T1000 (cell line): ENCODE measurements at places on chromosomes 5 and 9.

- peak; percentile 89 for DNase-seq
These were observed 177.0 kb downstream of the FGF18 start for GRCh38 chr5:171596391-171596878.

DNA sequence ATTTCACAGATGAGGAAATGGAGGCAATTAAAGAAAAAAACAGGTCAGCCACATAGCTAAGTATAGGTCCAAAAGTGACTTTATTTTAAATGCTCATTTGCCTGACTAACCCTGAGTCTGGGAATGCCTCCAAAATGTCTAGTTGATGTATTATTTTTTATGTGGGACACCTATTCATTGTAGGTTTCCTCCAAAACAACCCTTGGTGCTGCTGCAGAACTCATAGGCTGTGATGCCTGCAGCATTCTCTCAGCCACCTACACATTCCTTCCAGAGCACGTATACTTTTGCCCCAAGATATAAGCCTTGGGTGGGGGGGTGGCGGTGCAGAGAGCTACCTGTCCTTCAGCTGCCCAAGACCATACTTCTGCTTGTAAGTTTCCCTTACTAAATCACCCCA is 77.4 kb downstream of the MSX2 start:
- DNase-seq = no peak

DNA sequence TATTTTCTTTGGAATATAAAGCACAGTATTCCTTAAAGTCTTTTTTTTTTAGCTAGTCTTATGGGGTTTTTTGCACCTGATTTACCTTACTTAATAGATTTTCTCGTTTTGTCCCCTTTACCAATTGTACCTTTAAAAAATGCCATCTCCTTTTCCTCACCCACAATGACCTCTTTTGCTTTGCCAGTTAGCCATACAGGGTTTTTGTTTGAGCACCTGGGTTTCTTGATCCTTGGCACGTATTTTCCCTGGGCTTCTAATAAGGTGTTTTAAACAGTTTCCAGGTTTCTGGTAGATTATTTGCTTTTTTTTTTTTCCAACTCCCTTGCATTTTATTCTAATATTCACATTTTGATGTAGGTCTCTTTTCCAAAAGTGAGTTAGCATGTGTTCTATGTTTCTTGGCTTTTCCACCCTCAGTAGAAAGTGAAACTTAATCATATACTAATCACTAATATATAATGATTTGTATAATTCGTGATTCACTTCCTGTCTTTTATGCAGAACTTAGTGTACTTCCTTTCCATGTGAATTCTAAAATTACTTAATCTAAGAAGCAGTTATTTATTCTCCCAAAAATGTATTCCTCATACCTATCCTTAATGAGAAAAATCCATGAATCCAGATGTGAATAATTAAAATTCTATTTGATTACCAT is 673.9 kb upstream of the RGMB start:
- DNase-seq = no peak

- no peak for DNase-seq
These were observed 718 bp downstream of the QSOX2 start for GRCh38 chr9:136244969-136245218.

GRCh38 chr9:137784641-137785513 is 92.7 kb upstream of the CACNA1B start:
- no peak for DNase-seq

- DNase-seq = peak; percentile 27
These were observed 98.3 kb upstream of the BOD1 start for GRCh38 chr5:173714551-173715428.

- peak; percentile 52 for DNase-seq
These were observed 73.5 kb upstream of the PRSS3 start for GRCh38 chr9:33721674-33722358.

- DNase-seq = no peak
These were observed 260.9 kb downstream of the SH3GL2 start for GRCh38 chr9:17839776-17840175.

DNA sequence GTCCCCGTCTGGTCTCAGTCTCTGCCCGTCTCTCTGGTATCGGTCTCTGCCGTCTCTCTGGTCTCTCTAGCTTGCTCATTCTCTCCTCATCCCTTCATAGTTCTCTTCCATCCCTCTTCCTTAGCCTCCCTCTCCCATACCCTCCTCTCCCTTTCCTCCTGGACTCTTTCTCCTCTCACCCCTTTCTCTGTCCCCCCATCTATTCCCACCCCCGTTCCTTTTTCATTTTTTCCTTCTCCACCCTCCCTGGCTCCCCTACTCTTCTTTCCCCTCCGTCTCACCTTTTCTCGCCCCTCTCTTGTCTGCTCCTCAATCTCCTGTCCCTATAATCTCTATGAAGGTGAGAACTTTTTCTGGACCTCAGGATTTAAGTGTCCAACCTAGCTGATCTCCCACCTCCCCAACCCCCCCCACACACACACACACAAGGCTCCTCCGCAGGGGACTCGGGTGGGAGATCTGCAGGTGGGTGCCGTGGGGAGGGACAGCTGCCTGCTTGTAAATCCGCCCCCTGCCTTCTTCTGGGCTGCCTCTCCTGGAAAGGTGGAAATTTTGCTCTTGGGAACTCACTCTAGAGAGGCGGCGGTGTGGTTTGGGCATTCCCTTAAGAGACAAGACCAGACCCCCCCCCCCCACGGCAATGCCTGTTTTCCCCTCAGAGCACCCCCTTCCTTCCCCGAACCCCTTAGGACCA is 953 bp downstream of the UBE2QL1 start:
- no peak for DNase-seq

- peak; percentile 53 for DNase-seq
These were observed 20.4 kb upstream of the UBAP1 start for GRCh38 chr9:34158362-34158869.

DNA sequence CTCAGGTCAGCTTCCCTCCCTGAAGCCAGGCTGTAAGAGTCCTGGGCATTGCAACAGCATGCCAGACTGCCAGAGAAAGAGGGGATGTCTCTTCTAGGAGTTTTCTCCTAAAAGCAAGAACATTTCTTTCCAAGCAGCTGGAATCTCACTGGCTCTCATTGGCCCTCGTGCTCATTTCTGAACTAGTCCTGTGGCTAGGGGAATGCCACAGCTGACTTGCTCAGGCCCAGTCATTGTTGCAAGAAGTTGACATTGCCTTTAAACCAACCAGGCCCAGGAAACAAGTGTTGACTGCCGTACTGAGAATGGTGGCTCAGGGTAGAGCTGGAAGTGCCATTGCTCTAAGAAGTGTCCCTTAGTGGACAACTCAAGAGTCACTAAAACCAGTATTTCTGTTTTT is 15.0 kb upstream of the CEP120 start:
- DNase-seq = no peak

DNA sequence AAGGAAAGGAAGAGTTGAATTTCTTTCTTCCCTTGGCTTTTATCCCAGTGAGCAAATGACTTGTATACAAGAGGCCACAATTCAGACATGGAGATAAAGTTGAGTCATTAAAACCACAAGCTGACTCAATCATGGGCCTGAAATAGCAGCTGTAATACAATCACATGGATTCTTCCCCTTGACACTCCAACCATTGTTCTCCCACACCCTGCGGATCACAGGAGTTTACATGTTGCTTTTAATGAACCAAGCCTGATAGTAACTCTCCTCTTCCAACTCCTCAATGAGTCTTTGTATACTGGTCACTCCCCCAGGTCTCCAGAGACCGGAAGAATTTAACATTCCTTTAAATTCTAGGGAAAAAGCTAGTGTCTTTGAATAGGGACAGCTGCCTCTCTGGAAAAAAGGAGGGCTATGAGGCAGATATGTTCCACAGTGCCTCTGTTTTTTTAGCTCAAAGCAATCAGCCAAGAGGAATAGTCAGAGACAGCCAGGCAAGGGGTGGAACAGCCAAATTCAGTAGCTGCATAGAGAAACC is 32.4 kb downstream of the PCDHGC5 start:
- DNase-seq = peak; percentile 59

DNA sequence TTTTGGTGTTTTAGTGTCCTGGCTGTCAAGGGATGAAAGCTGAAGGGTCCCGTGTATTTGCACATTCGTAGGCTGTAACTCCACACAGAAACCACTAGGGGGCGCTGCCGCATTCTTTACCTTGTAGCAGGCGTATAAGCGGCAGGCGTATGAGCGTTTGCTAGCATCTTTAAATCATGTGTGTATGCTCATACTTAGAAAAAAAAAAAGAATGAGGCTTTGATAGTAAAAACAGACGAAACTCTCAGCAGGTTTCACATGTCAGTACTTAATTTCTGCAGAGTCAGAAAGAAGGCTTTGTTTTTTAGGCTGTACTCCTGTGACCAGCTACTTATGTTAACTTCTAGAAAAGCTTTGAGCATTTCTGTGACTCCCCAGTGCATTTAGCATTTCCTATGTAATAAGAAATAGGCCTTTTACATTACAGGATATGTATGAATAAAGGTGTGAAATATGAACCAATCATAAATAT is 218.8 kb upstream of the ADAMTSL1 start:
- no peak for DNase-seq

DNA sequence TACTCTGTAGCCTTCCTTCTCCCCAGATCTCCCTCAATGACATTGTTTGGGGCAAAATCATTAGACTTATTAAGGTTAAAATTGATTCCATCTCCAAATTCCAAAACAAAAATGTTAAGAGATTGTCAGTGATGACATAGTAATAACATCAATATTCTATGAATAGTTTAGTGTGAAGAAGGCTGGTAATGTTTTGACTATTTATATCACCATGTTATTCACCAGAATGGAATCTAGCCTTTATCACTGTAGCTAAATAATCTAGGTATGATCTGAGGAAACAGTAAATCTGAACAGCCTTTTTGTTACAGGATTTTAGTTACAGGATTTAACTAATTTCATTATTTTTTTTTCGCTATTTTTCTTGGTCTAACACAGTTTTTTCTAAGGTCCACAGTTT is 929 bp upstream of the PLPP6 start:
- DNase-seq = no peak

DNA sequence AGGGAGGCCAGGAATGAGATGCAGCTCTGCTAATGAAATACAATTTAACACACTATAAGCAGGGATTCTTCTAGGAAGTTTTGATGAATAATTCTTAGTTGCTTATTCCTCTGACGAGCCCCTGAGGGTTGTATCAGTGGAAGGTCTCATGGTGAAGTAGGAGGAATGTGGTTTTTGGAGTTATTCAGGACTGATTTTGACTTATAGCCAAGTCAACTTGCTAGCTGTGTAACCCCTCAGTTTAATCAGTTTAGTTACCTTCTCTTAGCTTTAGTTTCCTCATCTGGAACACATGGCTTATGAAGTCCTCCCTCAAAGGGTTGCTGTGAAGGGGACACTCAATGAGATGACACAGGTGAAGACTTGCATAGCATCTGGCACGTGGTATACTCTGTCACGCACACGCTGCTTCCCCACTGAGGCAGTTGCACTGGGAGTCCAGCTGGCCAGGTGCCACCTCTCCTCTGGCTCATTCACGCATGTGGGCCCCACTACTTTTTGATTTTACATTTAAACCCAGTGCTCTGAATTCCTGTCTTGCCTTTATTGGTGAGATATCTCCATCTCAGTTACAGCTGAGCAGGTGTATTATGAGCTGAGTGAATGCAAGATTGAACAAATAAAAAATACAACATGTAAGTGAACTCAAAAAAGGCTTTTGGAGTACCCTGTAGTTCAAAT is 415.0 kb downstream of the ARHGEF28 start:
- DNase-seq = no peak

DNA sequence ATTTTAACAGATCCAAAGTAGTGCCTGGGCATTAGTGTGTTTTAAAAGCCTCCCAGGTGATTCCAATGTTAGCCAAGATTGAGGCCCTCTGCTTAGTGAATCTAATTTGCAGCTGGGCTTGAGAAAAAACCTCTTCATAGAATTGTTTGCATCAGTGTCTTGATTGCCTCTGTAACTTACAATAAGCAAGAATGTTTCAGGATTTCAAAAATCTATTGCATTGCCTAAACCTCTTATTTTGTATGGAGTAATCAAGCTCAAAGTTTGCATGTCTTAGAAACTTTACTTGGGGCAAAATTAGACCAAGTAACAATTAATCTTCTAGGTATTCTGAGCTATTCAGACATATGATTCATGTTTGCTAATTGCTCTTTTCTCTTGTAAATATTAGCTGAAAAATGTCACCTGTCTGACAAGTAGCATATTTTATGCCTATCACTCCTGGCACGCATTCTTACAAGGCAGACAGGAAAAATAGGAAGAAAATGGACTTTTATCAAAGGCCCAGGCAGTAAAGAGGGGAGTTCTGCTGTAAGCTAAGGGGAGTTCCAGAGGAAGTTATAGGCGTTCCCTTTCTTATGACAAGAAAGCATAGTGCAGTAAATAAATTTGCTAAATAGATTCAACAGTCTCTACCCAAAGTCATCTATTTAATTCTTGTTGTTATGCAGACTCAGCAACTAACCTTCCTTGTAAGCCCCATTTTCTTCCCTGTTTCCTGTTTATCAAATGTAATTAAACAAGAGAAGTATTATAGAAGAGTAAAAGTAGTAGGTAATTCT is 21.0 kb downstream of the PDCD1LG2 start:
- no peak for DNase-seq

GRCh38 chr5:58451732-58452565 is 7.9 kb downstream of the PLK2 start:
- no peak for DNase-seq
